ENCODE measurements at places on chromosomes 2 and 18.

GRCh38 chr18:13067124-13067523, 76.0 kb downstream of the CEP192 start:
- DNase-seq, result no peak

DNA sequence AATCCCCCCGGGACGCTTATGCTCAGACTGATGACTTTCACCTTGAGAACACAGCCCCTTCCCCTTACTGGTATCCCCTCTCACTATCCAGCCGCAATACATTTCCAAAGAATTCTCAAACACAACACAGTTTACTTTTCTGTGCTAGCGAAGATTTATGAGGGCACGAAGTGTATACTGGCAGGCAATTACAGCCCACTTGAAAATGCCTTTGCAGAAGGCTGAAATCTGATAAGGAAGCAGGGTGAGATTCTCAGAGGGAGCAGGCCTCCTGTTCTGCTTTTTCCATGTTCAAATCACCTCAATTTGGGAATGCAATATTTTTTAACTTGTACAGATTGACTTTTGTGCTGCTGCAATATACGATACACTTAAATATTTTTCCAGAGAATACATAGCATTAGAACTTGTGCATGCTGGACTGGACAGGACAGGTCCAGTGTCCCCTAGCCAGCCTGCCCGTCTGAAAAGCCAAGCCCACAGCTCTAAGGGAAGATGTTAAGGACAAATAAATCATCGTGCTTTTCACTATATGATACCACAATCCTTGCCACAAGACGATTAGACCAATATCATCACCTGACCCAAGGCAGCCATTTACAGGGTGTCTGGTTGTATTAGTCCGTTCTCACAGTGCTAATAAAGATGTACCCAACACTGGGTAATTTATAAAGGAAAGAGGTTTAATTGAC, 262.1 kb downstream of the EPHA4 start:
- no peak for DNase-seq

GRCh38 chr2:40421631-40422297, 30.1 kb downstream of the SLC8A1 start:
- no peak for DNase-seq

DNA sequence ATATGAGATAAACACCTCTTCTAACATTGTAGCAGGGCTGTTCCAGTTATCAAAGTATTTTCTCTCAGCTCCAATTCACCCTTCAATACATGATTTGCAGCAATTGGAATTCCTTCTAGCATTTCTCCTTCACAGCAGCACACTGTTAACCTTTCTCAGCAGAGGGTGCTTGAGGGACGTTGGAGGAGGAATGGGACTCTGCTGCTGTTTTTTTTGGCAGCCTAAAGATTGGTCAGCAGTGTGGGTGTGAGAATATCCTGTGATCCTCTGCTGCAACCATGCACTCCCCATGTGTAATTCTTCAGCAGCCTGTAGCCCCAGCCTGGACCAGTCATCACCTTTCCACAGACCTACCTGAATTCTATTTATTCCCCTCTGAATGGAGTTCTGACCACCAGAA, 1708.9 kb upstream of the CELF4 start:
- DNase-seq, result no peak

GRCh38 chr2:120250640-120251039, 2.0 kb upstream of the RALB start:
- no peak for DNase-seq

DNA sequence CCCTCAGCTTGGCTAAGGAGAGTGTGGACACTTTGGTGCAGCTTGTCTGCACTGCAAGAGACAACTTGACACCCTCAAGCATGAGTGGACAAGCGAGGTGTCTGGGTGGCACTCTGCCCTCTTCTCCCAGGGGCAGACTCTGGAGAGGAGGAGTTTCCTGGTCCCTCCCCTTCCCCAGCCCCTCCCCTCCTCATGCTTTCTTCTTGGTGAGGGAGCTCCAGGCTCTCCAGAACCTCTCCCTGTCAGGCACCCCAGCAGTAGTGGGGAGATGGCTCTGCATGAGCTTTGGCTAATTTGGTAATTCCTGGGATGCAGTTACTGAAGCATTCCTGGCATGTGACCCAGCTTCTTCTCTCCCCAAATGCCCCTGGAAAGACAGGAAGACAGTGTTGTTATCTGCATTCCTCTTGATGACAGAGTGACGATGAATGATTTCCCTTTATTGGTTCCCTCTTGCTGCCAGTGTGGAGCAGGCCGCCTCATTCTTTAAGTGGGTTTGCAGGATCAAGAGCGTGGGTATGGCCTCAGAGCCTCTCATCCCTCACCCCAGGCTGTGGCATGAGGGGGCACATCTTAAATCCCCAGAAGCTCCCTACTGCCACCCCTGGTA, 89.2 kb downstream of the STPG4 start:
- DNase-seq, result peak; percentile 71

- no peak for DNase-seq
These were observed 17.9 kb upstream of the NPAS2 start for GRCh38 chr2:100802066-100802465.

- DNase-seq, result no peak
These were observed 49.9 kb upstream of the SLC14A2 start for GRCh38 chr18:45565280-45565970.

DNA sequence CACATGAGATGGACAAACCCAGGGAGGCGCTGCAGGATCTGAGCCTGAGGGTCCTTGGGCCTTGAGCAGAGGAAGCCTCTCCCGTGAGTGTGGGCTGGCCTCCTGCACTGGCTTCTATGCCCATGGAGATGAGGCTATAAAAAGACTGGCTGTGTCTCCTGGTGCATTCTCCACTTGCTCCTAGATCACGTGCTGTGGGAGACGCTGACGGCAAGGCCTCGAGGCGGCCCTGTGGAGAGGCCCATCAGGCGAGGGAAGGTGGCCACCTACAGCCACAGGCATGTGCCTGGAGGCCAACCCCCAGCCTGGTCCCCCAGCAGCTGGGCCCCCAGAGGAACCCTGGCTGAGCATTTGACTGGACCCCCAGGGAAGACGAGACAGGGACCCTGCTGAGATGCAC, 198.9 kb downstream of the TWIST2 start:
- no peak for DNase-seq

DNA sequence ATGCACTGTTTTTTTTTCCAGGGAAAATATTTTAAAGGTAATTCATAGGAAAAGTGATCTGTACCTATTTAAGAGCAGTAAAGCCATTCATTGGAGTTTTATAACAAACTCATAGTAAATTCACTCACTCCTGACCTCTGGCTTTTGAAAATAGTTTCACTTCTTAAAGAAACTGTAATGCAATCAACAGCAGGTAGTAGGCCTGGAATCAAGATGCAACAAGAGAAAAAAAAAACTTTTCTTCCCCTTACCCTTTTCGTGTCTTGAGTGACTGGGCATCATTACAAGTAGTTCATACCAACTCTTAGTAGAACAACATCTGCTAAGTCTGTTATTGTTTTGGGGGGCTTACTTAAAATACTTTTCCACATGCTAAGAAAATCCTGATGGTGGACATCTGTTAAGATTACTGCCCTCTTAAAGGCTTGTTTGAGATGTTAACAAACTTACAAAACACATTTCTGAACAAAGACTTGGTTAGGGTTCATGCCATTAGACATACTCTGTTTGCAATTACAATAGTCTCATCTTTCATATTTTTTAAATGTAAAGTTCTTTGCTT, 164.1 kb upstream of the FOSL2 start:
- peak; percentile 75 for DNase-seq

DNA sequence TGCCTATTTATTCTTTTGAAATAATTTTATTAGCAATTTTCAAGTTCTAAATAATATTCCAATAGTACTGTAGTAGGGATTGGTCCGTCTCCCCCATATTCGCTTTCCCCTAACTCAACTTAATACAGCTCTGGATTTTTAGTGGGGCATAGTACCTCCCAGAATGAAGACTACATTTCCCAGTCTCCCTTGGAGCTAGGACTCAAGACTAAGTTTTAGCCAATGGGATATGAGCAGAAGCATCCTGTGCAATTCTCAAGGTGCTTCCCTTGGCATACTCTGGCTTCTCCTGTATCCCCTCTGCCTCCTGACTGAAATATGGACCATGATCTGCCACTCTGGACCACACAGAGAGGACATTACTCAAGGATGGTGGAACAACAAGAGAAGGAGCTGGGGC, 24.1 kb downstream of the ST3GAL5 start:
- no peak for DNase-seq

- DNase-seq, result no peak
These were observed 135.6 kb downstream of the CCBE1 start for GRCh38 chr18:59561612-59562011.

GRCh38 chr2:217367464-217367863, 507.6 kb upstream of the TNP1 start:
- no peak for DNase-seq
